ENCODE measurements at places on chromosomes 16 and 17.

DNA sequence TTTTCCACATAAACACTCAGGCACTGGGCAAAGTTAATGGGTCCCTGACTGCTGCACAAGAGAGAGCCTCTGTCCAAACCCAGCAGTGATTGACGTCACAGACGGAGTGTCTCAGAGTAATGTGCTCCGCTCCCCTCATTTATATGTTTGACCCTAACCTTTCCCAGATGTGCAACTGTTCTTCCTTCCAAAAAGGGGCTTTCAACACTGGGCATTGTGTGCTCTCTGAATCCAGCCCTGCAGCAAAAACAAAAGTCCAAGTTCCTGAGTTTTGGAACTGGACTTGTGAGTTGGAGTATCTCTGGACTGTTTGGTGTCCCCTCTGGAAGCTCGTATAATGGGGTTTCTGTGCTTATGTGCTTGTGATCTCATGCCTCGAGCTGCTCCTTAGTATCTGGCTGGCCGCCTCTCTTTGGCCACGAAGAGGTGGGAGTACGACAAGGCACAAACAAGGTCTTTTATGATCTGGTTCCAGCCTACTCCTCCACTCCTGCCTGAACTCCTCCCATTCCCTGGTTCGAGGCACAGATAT is 76.4 kb upstream of the SMIM36 start:
- peak; percentile 97 for DNase-seq

- DNase-seq, result no peak
Observed at GRCh38 chr17:40846515-40847144, 20.4 kb downstream of the KRT12 start.

GRCh38 chr17:42780851-42781638 is 635 bp downstream of the WNK4 start:
- DNase-seq, result no peak

DNA sequence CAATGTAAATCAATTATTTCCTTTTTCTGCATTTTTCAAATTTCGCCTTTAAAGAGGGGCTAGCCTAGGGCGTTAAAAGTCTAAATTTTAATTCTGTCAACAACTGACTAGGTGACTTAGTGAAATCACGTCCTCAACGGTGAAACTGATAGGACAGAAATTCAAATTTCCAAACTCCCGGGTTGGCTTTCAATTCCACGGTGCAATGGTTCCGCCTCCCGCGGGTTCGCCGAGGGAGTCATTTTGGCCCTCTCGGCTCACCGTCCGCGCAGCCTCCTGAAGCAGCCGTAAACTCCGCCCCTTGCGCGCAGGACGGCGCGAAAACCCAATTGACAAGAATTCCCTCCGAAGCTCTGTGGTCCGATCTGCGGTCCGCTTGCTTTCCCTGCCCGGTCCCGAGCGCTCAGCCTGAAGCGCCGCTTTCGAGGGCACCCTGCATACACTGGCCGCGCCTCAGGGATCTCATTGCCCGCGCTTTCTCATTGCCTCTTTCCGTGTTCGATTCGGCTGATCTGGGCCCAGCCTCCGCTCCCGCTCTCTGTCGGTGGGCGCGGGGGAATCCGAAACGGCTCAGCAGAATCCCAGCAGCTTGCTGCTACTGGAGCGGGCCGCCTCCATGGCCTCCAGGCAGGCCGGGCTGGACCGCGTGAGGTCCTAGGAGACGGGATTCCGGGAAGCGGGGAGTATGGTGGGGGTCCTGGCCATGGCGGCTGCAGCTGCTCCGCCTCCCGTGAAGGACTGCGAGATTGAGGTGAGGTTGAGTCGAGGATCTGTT is at the start of gene ATAD5:
ATAD5 (plus strand) TSS at position 304 of the 775 bp plus-strand sequence; CDS start at position 686, 382 bp downstream.
- DNase-seq, result peak; percentile 73

DNA sequence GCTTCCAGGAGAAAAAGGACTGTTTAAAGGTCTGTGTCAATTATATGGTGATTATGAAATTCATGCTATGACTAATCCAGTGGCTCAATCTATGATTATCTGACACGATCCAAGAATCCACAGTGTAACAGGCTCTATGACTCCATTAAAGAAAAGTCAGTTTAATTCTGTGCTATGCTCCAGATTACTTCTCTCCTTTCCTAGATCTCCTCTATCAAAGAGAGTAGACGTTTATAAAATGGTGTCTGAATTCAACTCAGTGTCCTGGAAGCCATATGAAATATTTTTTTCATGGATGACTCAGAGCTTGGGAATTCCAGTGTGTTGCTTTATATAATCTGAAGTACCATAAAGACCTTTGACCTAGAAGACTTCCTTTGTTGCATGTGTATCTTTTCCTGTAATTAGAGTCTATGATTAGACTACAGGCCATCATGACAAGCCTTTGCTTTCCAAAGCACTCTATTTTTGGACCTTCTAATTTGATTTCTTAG is 27.0 kb upstream of the NF1 start:
- DNase-seq, result peak; percentile 79

DNA sequence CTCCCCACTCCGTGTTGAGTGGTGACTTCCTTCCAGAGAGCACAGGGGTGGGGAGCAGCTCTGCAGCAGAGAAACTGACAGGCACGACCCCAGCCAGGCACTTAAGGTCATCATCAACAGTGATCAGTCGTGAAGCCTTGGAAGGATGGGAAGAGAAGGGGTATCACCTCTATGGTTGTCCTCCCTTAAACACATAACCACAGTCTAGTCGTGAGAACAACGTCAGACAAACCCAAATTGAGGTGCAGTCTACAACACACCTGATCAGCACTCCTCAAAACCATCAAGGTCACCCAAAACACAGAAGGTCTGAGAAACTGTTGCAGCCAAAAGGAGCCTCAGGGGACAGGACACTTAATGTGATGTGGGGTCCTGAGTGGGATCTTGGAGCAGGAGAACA is 68.3 kb downstream of the MPRIP start:
- DNase-seq, result no peak

- no peak for DNase-seq
Observed at GRCh38 chr16:73255031-73255430, 207.1 kb upstream of the ZFHX3 start.

DNA sequence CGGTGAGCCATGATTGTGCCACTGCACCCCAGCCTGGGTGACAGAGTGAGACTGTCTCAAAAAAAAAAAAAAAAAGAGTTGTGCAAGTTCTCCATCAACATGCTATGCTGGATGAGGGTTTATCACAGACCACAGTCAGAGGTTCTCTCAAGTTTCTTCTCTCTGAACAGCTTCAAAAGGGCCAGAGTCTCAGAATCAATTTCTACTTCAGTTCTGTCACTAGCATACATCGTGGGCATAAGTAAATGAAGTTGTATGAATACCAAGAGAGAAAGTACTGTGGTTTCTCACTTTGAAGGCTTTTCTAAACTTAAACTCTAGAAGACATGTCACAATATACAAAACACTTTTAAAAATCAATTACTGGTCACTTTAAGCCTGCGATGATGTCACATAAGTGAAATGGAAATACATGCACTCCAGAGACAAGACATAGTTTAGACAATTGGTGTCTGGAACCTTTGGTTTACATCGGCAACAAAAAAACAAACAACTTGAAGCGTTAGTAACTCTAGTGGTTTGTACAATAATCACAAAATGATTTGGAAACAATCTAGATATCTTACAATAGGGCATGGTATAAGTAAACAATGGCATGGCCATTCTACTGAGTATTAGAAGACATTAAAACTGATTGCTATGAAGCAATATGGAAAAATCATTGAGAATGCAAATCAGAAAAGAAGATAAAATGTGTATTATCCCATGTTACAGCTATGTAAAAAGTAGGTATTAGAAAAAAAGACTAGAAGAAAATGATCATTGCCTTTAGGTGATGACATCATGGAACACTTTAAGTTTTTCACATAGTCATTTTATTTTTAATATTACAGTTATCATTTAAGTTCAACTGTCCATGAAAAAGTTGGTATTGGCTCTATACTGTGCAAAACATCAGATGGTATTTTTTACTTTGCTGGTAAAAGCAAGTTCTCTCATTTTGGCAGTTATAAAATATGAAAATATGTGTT is 232.3 kb downstream of the ZFHX3 start:
- no peak for DNase-seq

- no peak for DNase-seq
Observed at GRCh38 chr16:61530697-61531096, 505.5 kb downstream of the CDH8 start.

- DNase-seq, result no peak
Observed at GRCh38 chr16:48525201-48526057, 84.6 kb downstream of the N4BP1 start.

DNA sequence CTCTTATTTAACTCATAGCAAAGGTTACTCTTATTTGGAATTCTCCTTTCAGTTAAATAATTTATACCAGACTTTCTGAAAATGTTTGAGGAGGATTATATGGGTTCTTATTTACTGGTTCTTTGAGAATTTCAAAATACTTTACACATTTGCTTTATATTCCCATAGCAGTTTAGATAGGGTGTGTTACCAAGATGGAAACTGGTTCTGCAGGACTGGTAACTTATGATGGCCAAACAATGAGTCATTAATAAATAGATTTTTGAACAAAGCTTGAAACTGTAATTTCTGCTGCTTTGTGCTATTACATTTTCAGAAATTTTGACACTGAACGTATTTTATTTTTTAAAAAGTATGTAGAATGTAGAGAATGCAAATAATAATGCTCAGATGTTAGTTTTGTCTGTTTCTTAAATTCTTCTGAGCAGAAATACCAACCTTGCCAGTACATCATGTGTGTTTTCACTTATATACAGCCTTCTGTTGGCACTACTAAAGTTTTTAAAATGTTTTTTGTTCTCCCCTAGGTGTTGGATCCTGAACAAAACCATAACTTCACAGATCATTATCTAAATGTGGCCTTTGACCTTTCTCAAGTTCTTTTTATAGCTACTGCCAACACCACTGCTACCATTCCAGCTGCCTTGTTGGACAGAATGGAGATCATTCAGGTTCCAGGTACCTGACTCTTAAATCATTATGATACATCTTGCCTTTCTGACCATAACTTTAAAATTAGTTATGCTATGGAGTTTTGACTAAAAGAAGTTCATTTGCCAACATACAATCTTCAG is 48.3 kb upstream of the ABCC11 start:
- DNase-seq, result no peak

DNA sequence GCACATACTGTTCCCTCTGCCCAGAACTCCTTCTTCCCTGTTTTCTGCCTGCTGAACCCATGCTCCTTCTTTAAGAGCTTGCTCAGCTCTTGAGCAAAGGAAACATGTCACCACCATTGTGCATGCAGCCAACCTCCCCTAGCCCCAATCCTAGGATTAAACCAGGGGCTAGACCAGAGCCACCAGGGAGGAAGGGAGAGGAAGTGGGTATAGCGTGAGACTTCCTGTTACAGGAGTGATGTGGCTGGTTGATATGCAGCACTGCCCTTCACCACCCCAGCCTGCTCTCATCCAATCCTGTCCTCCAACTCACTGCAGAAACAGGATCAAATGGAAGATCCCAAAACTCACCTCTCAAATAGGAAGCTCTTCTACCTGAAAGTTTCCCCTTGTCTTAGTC is 67.1 kb upstream of the CDH5 start:
- no peak for DNase-seq

DNA sequence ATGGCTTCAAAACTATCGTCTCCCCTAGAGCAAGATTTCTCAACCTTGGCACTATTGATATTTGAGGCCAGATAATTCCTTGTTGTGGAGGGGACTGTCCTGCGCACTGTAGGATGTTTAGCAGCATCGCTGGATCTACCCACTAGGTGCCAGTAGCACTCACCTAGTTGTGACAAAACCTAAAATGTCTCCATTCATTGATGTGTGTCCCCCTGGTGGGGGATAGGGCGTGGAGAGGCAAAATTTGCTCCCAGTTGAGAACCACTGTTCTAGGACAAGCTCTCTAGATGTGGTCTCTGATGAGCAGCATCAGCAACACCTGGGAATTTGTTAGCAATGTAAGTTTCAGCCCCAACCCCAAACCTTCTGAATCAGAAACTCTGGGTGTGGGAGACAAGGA is 259.0 kb downstream of the XYLT1 start:
- no peak for DNase-seq

DNA sequence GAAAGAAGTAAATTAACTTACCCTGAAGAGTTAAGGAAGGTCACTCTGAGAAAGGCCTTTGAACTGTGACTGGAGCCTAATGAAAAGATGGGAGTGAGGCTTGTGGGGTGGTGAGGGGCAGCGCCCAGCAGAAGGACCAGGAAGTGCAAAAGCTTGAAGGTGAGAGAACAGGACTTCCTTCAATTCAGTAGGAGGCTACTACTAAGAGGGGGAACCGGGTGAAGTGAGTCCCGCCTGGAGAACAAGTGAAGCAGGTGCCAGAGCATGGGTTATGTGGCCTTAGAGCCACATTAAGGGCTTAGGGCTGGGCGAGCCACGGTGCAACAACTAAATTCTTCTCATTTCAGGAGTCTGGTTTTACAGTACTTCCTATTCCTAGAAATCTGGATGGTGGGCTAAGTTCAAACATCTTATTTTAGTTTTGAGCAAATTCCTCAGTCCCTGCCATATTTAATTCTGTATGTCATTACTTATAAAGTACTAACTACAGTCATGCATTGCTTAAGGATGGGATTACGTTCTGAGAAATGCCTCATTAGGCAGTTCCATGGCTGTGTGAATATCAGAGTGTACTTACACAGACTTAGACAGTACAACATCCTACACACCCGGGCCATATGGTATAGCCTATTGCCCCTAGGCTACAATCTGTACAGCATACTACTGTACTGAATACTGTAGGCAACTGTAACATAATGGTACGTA is 5.1 kb downstream of the CFAP20 start:
- DNase-seq, result no peak

GRCh38 chr16:3950343-3951193 is 70.1 kb upstream of the CREBBP start:
- peak; percentile 76 for DNase-seq

GRCh38 chr16:1786242-1787055 is 3.7 kb downstream of the NUBP2 start:
- DNase-seq, result no peak

DNA sequence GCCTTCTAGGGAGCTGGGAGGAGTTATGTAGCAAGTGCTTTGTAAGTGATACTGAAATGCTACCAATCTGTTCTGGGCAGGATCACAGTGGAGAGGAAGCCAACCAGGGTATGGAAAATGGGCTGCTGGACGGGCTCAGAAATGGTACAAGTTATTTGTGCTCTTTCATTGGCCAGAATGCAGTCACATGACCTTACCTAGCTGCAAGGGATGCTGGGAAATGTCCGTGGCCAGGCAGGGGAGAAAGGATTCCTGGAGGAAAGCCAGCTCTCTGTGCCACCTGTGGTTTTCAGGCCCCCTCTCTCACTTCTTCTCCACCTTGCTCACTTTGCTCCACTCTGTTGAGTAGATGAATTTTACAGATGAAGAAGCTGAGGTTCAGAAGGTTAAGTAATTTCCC is 4.8 kb downstream of the EEF2K start:
- DNase-seq, result no peak
